ENCODE measurements at places on chromosomes 3 and 15.
A peak's percentile ranks its signal among the peaks of the same experiment; 100 is the strongest.

- DNase-seq = no peak
Observed at GRCh38 chr3:59338934-59339333, 289.1 kb upstream of the CFAP20DC start.

DNA sequence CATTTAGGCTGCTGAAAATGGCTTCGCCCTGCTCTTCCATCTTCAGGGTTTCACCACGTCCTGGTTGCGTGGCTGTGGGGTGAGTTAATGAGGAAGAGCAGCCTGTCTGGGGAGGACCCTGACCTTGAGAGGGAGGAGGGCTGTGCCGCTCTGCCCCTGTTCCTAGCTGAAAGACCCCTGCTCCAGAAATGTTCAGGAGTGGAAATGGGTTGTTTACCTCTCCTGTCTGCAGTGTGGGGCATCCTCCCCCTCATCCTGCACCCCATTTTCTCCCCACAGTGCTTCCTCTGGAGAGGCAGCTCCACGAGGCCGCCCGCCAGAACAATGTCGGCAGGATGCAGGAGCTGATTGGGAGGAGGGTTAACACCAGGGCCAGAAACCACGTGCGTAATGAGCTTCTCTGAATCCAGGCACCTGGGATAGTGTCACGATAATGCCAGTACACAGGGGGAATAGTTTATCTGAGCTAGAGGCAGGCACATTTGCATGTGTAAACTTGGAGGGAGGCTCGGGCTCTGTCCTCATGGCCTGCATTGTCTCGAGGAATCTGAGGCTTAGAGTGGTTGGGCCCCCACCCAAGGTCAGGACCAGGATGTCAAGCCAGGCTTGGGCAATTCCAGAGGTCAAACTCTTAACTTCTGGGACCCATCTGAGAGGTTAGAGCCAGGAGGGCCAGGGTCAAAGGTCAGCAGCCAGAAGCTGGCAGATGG is 4.0 kb downstream of the ANKDD1A start:
- DNase-seq = no peak

DNA sequence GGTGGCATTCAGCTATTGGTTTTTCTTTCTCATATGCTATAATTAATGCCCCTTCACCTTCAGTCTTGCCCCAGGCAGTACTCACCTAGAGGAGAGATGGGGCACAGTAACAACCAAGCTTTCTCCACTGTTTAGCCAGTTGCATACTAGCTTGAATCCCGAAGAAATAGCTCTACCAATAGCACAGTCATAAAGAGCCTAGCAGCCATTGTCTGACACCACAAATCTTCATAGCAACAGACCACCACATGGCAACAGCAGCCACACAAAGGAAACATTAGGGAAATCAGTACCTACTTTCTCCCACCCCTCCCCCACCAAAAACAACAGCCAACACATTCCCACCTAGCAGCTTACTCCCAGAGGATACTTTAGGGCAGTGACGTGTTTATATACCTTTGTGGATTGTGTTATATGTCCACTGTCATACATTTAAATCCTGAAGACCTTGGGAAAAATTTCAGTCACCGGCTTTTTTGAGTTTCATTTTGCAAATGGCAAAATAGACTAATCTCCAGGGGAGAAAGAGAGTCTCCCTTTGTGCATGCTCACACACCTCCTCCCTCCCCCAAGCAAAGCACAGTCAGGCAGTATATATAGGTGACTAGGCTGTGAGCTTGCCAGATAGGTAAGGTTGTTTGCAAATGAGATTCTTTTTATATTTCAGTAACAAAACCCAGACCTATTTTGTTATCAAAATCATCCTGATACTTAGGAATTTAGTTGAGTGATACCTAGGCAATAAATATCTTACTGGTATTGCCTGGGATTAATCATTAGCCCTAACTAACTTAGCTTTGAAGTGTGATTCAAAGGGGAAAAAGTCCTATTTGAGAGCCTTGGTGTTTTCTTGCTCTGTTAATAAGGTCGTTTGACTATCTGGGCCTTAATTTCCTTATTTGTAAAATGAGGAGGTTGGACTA is 140.6 kb downstream of the RBPMS2 start:
- DNase-seq = peak; percentile 52

DNA sequence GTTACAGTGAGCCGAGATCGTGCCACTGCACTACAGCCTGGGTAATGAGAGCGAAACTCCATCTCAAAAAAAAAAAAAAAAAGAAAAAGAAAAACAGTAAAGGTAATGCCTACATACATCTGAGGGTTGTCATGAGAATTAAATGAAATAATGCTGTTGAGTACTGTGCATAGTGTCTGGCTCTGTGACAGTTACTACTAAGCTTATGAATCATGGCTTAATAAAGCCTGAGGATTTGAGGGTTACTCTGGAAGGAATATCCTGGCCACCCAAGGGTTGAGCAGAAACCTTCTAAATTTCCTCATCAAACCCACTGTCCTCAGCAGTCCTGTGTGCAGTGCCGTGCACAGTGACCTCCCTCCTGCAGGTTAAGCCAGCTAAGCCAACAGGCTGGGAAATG is 26.8 kb upstream of the ELP6 start:
- no peak for DNase-seq

DNA sequence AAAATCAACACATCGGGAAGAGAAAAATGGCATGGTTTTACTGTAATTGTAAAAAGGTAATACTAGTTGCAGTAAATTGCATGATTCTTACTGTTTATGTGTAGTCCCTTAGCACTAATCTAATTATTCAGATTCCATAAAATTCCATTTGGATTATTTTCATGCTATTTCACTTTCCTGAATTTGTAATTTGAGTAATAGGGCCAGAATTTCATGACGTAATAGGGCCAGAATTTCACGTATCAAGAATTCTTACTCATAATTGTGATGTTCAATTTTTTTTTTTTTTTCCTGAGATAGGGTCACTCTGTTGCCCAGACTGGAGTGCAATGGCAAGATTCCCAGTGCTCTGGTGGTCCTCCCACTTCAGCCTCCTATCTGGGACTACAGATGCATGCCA is 2.9 kb upstream of the U2SURP start:
- DNase-seq = no peak

- DNase-seq = no peak
Observed at GRCh38 chr3:127475391-127475790, 115.1 kb downstream of the TPRA1 start.

DNA sequence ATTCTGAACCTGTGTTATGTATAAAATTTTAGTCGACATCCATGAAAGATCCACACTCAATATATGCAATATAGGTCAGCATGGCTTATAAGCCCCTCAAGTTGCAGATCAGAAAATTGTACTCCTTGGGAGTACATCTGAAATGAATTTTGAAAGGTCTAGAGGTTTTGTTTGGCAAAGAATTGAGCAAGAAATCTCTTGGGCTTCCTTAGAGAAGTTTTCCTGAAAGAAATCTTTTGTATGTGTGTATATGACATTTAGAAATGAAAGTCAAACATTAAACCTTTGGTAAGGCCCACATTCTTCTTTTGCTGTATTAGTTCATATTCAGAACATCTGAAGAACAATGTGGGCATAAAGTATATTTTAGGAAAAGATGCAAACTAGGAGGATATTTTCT is 1006.6 kb downstream of the NAALADL2 start:
- DNase-seq = no peak

GRCh38 chr3:97821287-97821773 is 481 bp upstream of the CRYBG3 start:
- DNase-seq = peak; percentile 47

GRCh38 chr3:4358273-4358672 is 55.1 kb downstream of the SETMAR start:
- no peak for DNase-seq

DNA sequence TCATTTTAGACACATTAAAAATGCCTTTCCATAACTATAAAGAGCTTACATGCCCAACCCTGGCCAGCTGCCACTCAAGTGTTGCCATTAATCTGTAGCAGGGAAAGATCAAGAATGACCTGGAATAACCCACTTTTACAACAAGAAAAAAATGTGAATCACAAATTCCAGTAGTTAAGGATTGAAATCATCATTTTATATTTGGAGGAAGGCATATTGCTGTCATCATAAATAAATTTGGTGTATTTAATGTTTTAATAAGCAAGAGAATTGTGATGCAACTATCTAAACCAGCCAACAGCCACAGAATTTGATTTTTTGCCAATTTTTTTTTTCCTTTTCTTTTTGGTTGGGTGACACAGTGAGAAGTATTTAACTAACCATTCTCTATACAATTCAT is 240.0 kb upstream of the SEMA6D start:
- DNase-seq = no peak

DNA sequence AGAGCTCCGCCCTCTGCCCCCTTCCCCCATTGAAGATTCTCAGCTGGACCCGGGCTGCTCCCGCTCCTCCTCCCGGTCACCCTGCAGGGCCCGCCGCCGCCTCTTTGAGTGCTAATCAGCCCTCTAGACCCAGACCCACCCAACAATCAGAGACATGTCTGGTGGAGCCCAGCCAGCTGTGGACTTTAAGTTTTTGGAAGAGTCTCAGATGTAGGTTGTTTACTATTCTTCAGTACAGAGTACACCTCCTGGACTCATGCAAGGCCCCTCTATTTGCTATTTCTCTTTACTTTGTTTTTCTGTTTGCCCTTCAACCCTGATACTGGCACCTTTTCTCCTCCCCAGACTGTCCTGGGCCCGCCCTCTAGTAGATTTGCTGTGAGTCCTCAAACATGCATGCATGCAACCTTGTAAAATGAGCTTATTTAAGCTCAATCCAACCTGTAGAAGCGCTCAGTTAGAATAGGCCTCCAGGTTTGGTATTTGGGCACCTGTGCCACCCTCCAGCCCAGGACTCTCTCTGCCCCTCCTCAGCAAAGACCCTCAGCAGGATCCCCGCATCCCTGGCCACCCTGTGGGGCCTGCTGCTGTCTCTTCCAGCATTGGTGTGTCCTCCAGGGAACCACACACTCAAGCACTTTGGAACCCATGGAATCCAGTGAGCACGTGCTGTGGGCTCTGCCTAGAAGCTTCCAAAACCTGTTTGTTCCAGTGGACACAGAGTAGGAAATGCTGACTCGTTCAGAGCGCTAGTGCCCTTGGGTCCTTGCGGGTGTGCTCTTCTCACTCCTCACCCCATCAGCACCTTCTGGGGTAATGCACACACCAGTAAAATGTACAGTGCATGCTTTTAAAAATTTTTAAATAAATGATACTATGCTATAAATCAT is 4.6 kb downstream of the PRR23E start:
- no peak for DNase-seq

GRCh38 chr15:84001655-84002054 is 233.9 kb upstream of the GOLGA6L4 start:
- DNase-seq = no peak
